ENCODE measurements at places on chromosomes 7 and 10.

- H3K36me3 ChIP-seq: no peaks in the 10 kb centered on the region
- H3K4me3 ChIP-seq: no peak overlapping the region
- no peak overlapping the region for H3K27ac ChIP-seq
- DNase-seq: no peak
- H3K27me3 ChIP-seq: no peaks in the 10 kb centered on the region
Observed at GRCh38 chr10:97861924-97862323, 12.3 kb downstream of the GOLGA7B start.

DNA sequence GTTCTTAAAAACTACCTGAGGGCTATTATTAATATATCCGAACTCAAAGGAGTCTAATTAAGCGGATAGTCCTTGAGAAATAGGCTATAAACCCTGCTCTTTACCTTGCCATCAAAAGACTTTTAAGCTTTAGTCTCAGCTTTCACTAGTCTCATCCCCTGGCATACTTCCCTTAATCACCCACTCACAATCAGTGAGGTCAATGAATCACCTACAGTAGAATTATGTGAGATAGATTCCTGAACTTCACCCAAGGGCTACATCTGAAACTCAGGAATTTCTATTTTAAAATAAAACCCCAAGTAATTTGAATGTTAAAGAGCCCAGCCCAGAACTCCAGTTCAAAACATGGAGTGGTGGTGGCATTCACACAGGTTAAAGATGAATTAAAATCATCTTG, 108.7 kb downstream of the ETV1 start:
- H3K4me1 ChIP-seq: no peaks in the 10 kb centered on the region
- H3K36me3 ChIP-seq: no peaks in the 10 kb centered on the region
- H3K27me3 ChIP-seq: no peaks in the 10 kb centered on the region
- no peak overlapping the region for H3K4me3 ChIP-seq

DNA sequence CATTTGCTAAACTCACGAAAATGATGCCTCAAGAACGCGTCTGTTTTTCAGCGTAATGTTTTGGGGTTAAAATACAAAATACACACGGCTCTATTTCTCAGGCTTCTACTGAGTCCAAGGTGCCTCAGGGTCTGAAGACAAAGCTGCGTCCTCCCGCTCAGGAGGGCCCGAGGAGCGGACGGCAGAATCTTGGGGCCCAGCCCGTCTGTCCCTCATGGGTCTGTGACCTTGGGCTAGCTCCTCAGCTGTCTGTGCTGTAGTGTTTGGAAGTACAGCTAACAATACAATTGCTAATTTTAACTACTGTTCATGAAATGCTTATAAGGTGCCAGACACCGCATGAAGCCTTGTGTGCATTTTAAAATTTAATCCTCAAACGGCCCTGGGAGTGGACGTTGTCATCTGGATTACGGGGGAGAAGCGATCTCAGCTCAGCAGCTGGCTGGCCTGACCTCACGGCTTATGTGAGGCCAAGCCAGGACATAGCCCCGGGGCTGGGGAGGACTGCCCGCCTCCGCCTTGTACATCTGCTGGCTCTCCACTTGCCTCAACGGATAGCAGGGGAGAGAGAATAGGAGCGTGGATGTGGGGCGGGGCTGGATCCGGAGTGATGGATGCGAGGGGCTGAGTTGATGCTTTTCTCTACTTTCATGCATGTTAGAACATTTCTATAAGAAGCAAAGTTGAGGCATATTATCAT, 357.4 kb downstream of the GLRX3 start:
- DNase-seq: no peak
- H3K36me3 ChIP-seq: no peaks in the 10 kb centered on the region
- no peaks in the 10 kb centered on the region for H3K4me1 ChIP-seq
- no peak overlapping the region for H3K4me3 ChIP-seq

DNA sequence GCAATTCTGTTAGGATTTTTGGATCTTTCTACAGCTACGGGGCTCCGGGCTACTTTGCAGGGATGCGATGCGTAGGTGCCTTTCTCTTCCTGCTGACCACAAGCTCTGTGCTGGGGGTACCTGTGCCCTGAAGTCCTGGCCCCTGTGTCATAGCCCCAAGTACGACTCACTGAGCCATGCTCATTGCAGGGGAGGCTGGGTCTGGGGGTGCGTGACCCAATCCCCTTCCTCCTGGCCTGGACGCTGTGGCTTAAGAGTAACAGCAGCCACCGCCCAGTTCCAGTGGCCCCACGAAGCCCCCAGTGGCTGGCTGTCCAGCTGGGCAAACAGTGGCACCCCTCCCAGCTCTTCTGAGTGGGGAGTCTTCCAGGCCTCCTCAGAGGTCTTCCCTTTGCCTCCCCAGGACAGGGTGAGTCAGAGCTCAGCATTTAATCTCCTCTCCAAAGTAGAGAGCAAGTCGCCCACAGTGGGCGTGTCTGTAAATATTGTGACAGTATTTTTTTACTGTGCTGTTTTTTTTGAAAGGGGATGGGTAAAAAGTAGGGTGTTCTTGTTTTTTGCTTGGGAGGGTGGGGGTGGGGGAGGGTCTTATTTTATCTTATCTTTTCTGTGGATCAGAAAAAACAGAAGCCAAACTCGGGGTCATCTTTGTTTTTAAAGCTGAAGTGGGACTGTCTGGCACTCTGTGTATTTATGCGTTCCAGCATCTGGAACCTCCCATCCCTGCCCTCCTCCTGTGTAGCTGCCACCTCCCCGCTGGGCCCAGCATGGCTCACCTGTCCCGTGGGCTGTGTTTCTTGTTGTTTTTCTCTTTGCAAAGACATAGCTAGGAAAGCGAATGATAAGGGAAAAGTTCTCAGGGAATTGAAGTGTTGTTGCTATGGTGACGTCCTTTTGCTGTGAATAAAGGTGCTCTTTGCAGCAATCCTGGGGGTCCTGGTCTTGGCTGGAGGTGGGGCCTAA, 8.2 kb downstream of the LFNG start:
- peaks cover 29% of the 10 kb centered on the region for H3K36me3 ChIP-seq
- H3K4me3 ChIP-seq: peak overlapping the region; percentile 12
- peak; percentile 63 for DNase-seq

- DNase-seq: no peak
- no peaks in the 10 kb centered on the region for H3K27me3 ChIP-seq
- H3K4me1 ChIP-seq: no peaks in the 10 kb centered on the region
- no peak overlapping the region for H3K4me3 ChIP-seq
Observed at GRCh38 chr7:17741426-17741825, 198.9 kb downstream of the SNX13 start.

DNA sequence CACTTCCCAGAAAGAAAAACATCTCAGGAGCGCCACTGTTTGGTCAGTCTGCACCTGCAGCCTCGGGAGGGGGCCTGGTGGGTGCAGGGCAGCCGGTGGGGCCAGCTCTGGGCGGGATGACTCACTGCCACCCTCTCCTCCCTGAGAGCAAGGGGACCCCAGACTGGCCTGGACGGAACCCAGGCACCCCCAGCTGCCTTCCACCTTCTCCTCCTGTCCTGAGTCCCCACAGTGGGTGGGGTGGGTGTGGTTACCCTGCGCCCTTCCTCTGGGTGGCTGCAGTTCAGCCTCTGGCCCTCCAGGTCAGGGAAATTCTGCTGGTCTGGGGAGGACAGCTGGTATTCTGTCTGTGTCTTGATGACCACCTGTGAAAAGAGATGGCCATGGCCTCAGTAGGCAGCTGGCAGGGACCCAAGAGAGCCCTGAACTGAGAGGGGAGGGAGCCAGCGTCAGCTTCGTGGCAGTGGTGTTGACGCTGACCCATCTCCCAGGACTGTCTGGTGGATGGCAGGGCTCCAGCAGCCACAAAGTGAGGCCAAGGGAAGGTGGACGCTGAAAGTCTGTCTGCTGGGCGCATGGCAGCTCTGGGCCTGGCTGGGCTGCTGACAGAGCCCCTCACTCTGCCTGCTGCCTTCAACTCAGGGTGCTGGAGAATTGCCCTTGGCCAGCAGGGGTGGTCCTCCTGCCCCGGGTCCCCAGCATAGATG, 8.9 kb downstream of the CALY start:
- no peak for DNase-seq
- H3K27ac ChIP-seq: no peak overlapping the region
- H3K27me3 ChIP-seq: peaks cover 11% of the 10 kb centered on the region
- H3K4me3 ChIP-seq: no peak overlapping the region
- H3K36me3 ChIP-seq: no peaks in the 10 kb centered on the region

- H3K4me1 ChIP-seq: no peaks in the 10 kb centered on the region
- H3K36me3 ChIP-seq: no peaks in the 10 kb centered on the region
- no peaks in the 10 kb centered on the region for H3K27me3 ChIP-seq
- no peak overlapping the region for H3K27ac ChIP-seq
Observed at GRCh38 chr7:7496311-7496710, 39.4 kb downstream of the COL28A1 start.

- H3K27me3 ChIP-seq: no peaks in the 10 kb centered on the region
- H3K4me1 ChIP-seq: peaks cover 54% of the 10 kb centered on the region
- H3K27ac ChIP-seq: peak overlapping the region; percentile 14
- no peak overlapping the region for H3K4me3 ChIP-seq
- DNase-seq: no peak
Observed at GRCh38 chr10:35462491-35462934, 126.2 kb downstream of the CCNY start.

- H3K4me3 ChIP-seq: no peak overlapping the region
- no peak for DNase-seq
- peaks cover 55% of the 10 kb centered on the region for H3K4me1 ChIP-seq
- no peaks in the 10 kb centered on the region for H3K36me3 ChIP-seq
Observed at GRCh38 chr10:71842856-71843686, 8.0 kb downstream of the PSAP start.

GRCh38 chr7:47228386-47229014, 353.4 kb downstream of the TNS3 start:
- H3K36me3 ChIP-seq: no peaks in the 10 kb centered on the region
- no peaks in the 10 kb centered on the region for H3K27me3 ChIP-seq
- no peak overlapping the region for H3K4me3 ChIP-seq

- no peak for DNase-seq
- H3K4me1 ChIP-seq: no peaks in the 10 kb centered on the region
- H3K4me3 ChIP-seq: no peak overlapping the region
Observed at GRCh38 chr10:68086011-68086410, 10.9 kb upstream of the HERC4 start.

- H3K4me1 ChIP-seq: no peaks in the 10 kb centered on the region
- H3K27me3 ChIP-seq: no peaks in the 10 kb centered on the region
- no peak overlapping the region for H3K4me3 ChIP-seq
- H3K27ac ChIP-seq: no peak overlapping the region
- no peak for DNase-seq
Observed at GRCh38 chr7:27324246-27324645, 81.6 kb downstream of the EVX1 start.

GRCh38 chr7:47474937-47475879, 106.7 kb downstream of the TNS3 start:
- H3K27me3 ChIP-seq: no peaks in the 10 kb centered on the region
- no peaks in the 10 kb centered on the region for H3K36me3 ChIP-seq
- no peak overlapping the region for H3K4me3 ChIP-seq
- peak overlapping the region; percentile 82 for H3K27ac ChIP-seq
- H3K4me1 ChIP-seq: peaks cover 30% of the 10 kb centered on the region

DNA sequence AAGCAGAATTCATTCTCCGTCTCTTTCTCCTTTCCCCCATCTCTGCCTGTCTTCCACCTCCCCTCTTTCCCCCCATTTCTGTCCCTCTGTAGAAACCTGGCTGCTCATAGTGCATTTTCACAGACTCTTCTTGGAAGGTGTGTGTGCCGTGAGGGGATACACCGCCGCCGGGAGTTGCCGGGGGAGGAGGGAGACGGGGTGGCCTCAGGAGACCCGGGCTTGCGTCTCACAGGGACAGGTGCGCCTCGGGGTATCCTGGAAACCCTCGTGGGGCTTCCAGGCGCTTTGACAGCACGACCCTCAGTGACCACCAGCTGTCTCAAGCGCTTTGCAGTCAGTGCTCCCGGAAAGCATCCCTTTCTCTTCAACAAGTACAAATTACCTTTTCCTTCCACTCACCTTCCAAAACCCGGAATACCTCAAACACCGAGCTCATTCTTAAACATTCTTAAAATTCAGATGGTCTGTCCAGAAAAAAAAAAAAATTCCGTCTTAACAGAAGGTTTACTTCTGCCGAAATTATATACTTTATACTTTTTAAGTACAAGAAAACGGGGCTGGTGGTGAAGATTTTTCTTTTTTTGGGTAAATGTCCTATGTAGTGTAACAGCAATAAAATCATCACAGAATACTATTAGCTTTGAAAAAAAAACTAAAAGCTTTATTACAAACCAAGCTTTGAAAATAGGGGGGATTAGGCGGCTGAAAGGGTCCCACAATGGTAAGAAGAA, 8.2 kb downstream of the EMX2 start:
- DNase-seq: no peak
- H3K36me3 ChIP-seq: no peaks in the 10 kb centered on the region
- H3K27me3 ChIP-seq: peaks cover 45% of the 10 kb centered on the region
- peaks cover 45% of the 10 kb centered on the region for H3K4me1 ChIP-seq
- H3K27ac ChIP-seq: no peak overlapping the region
- no peak overlapping the region for H3K4me3 ChIP-seq

- no peak for DNase-seq
- H3K27me3 ChIP-seq: no peaks in the 10 kb centered on the region
- no peak overlapping the region for H3K27ac ChIP-seq
- H3K4me1 ChIP-seq: no peaks in the 10 kb centered on the region
- no peak overlapping the region for H3K4me3 ChIP-seq
Observed at GRCh38 chr10:98921316-98921715, 314.3 kb downstream of the HPSE2 start.

- H3K4me3 ChIP-seq: no peak overlapping the region
- H3K27ac ChIP-seq: no peak overlapping the region
- H3K4me1 ChIP-seq: no peaks in the 10 kb centered on the region
- DNase-seq: no peak
- H3K36me3 ChIP-seq: no peaks in the 10 kb centered on the region
Observed at GRCh38 chr7:70472601-70473237, 659.2 kb upstream of the GALNT17 start.

- no peak for DNase-seq
- H3K27ac ChIP-seq: no peak overlapping the region
- no peak overlapping the region for H3K4me3 ChIP-seq
- no peaks in the 10 kb centered on the region for H3K36me3 ChIP-seq
Observed at GRCh38 chr7:46802479-46802878, 779.4 kb downstream of the TNS3 start.

- H3K27me3 ChIP-seq: no peaks in the 10 kb centered on the region
- H3K36me3 ChIP-seq: no peaks in the 10 kb centered on the region
- DNase-seq: peak; percentile 79
- peaks cover 25% of the 10 kb centered on the region for H3K4me1 ChIP-seq
- H3K4me3 ChIP-seq: no peak overlapping the region
Observed at GRCh38 chr10:132465193-132465888, 68.3 kb downstream of the PWWP2B start.

GRCh38 chr10:61821153-61821552, 80.3 kb upstream of the ARID5B start:
- no peak overlapping the region for H3K27ac ChIP-seq
- H3K4me3 ChIP-seq: no peak overlapping the region
- H3K36me3 ChIP-seq: no peaks in the 10 kb centered on the region
- H3K4me1 ChIP-seq: no peaks in the 10 kb centered on the region
- H3K27me3 ChIP-seq: no peaks in the 10 kb centered on the region

- H3K4me1 ChIP-seq: no peaks in the 10 kb centered on the region
- H3K27ac ChIP-seq: no peak overlapping the region
- H3K4me3 ChIP-seq: no peak overlapping the region
Observed at GRCh38 chr10:21807180-21807579, 196.3 kb downstream of the DNAJC1 start.

GRCh38 chr7:47937065-47937687, 11.1 kb downstream of the PKD1L1 start:
- no peaks in the 10 kb centered on the region for H3K27me3 ChIP-seq
- H3K27ac ChIP-seq: no peak overlapping the region
- H3K4me3 ChIP-seq: no peak overlapping the region
